ENCODE measurements at places on chromosomes 1 and 21.

GRCh38 chr1:12229835-12230548 lies at the start of gene VPS13D:
VPS13D (plus strand) TSS chr1:12230030; CDS start chr1:12234267, 4,237 bp downstream.
- DNase-seq: peak; percentile 78

- DNase-seq: peak; percentile 35
Observed at GRCh38 chr1:234973426-234974250, 155.0 kb downstream of the TOMM20 start.

GRCh38 chr1:214337511-214337910 lies 56.6 kb downstream of the SMYD2 start:
- peak; percentile 55 for DNase-seq

DNA sequence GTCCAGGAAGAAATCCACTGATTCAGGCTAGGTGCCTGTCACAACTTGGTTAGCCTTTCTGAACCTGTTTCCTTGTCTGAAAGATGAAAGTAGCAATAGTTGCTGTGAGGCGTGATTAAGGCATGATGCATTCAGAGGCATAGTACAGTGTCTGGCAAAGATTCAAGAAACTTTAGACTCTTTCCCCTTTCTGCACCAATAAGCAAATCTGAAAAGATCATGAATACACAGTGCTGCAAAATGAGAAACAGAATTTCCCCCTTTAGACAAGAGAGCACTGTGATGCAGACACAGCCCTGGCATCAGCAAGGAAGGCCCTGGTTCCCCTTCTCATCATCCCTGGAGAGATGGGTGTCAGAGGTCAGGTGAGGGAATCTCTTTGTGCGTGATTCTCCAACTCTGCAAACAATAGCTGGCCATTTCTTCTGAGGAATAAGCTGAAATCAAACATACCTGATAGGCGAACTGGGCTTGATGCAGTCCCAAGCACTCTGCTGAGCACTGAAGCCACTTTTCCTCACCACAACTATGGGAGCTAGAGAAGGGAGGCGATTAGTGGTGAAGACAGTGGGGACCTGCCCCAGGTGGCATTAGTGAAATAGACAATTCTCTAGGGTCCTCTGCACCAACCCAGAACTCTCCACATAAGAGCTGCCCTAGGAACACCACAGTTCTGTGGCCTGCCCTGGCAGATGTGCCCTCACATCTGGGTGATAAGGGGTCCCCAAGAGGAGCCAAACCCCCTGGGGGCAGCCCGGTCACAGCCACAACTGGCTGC lies 41.7 kb downstream of the ITPKB start:
- peak; percentile 38 for DNase-seq

GRCh38 chr1:25563330-25564215 lies 20.2 kb downstream of the LDLRAP1 start:
- DNase-seq: no peak

DNA sequence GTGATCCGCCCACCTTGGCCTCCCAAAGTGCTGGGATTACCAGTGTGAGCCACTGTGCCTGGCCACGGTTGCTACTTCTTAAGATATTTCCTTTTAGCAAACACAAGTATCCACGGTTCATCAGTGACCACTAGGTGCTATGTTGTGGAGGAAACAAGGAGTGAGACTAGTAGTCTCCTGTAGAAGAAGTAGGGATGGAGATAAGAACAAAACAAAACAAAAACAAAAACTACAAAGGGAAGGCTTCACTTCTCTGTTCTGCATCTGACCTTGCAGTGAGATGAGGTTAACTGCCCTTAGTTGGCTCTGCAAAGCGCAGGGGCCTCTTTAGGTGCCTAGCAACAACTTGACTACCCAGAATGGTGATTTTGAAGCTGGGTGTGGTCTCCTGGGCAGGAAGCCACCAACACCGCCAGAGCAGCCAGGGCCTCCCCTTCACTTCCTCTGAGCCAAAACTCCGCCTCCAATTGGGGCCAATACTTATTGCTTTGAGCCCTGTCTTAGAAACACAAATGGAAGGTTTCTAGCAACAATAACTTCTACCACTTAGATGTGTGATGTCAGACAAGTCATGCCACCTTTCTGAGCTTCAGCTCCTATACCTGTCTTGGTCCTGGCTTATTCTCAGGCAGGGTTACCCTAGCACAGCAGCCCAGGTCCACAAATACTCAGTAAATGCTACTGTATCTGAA lies 12.8 kb upstream of the CDC42 start:
- peak; percentile 59 for DNase-seq

- peak; percentile 2 for DNase-seq
Observed at GRCh38 chr1:82091729-82092128, 291.0 kb downstream of the ADGRL2 start.

DNA sequence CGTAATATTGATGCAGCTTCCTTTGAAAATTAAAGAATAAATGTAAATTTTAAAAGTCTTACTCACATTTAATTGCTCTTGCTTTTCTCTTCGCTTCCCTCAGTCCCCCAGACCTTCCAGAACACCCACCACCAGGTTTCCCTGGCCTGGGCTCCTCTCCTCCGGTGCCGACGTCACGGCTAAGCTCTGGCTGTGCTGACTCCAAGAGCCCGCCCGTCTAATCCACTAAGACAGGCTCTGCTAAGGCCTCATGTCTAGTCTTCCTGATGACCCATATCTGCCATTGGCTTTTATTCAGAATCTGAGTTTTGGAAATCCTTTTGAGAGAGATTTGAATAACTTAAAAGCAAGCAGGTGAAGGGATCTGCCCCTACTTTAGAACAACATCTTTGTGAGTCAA lies 53.9 kb upstream of the NADK start:
- no peak for DNase-seq

DNA sequence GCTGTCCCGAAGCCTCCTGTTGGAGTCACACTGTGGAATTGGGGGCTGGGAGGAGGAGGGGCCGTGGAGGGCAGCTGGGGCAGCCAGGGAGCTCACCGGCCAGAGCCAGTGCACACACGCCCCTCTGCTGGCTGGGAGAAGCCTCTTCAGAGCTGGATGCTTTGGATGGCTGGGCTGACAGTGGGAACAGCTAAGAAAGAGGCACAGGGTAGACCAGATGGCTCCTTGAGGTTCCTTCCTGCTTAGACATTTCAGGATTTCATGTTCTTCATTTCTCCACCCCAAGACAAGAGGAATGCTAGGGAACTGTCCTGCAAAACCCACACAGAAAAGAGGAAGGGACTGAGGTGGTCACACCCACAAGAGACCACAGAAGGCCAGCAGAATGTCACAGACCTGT lies 254.8 kb upstream of the VAMP3 start:
- DNase-seq: no peak

DNA sequence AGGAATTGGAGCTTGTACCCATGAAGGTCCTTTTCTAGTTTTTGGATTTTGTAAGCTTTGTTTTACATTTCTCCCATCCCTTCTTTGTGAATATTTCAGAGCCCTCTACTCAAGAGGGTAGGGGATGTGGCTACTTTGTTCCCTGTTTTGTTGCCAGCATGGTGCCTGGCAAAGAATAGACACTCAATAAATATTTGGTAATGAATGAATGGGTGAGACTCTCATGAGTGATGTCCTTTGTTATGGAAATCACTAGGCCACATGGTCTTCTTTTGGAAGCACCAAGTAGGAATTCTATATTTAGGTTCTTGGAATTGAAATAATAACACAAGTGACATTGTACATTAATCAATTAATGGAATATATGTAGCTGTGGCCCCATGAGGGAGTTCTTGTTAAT lies 26.8 kb upstream of the ATP5PO start:
- DNase-seq: no peak

DNA sequence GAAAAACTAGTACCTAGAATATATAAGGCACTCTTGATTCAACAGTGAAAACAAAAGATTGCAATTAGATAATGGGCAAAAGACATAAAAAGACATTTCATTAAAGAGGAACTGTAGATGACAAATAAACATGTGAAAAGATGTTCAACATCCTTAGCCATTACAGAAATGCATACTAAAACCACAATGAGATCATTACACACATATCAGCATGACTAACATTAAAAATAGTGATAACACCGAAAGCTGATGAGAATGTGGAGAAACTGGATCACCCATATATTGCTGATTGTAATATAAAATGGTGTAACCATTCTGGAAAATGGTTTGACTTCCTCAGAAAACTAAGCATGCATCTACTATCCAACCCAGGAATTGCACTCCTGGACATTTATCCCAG lies 340.3 kb downstream of the SEC16B start:
- DNase-seq: peak; percentile 5

DNA sequence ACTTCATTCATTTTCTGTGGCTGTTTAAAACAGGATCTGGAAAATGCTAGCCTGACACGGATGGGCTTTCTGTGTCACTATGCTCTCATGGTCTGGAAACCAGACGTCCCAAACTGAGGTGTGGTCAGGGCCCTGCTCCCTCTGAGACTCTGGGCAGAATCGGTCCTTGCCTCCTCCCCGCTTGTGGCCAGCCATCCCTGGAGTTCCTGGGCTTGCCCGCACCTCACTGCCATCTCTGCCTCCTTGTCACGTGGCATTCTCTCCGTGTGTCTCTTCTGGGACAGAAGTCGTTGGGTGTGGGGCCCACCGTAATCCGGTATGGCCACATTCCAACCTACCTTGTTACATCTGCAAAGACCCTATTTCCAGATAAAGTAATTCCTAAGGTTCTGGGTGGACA lies 10.1 kb upstream of the ACTRT2 start:
- no peak for DNase-seq

DNA sequence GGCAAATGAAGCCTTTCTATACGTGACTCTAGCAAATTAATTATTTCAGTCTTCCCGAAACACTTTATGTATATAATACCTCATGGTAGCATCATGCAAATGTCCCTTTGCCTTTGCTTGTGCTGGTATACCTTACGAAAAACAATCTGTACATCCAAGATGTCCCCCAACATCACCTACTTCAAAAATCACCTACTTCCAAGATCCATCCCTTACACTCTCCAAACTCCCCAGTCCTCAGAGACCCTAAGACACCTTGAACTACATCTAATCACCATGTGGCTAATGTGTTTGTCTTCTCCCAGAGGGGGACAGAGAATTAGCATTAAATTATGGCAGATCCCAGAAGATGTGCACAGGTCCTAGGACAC lies 46.5 kb upstream of the CRNN start:
- no peak for DNase-seq

GRCh38 chr1:18840145-18840544 lies 19.3 kb downstream of the TAS1R2 start:
- DNase-seq: no peak

All from fibroblast of villous mesenchyme (primary cell).